ENCODE measurements at places on chromosomes 13 and 19.

DNA sequence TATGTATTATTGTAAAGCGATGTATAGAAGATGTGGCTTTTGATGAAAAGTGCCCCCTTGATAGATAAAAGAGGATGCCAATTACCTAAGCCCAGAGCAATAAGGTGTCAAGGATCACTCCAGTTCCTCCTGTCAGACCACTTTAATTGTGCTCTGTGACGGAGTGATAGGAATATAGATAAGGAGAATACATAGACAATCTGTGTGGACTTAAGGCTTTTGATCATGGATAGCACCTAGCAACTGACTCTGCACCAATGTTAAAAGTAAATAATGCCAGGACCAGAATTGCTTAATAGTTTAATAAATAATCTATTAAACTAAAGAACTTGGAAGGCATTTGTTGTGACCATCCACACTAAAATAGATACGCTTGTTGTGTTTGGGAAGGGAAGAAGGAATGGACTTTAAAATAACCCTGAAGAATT is 390.7 kb upstream of the ARGLU1 start:
- no peak for DNase-seq

- DNase-seq: no peak
These were observed 3.0 kb upstream of the WDFY2 start for GRCh38 chr13:51581148-51581820.

DNA sequence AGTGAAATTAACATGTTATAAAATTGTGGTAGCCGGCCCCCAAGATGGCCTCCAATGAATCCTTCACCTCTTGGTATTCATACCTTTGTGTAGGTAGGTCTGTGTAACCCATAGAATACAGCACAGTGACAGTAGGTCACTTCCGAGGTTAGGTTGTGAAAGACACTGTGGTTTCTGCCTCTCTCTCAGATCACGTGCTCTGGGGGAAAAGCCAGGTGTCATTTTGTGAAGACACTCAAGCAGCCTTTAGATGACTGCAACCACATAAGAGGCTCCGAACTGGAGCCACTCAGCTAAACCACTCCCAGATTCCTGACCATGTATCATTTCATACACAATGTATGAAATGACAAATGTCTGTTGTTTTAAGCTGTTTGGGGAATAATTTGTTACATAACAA is 9.8 kb upstream of the USPL1 start:
- DNase-seq: no peak

- DNase-seq: no peak
These were observed 347.2 kb upstream of the ARGLU1 start for GRCh38 chr13:106915146-106915545.

GRCh38 chr13:52454459-52454819 is 839 bp upstream of the CKAP2 start:
- no peak for DNase-seq

DNA sequence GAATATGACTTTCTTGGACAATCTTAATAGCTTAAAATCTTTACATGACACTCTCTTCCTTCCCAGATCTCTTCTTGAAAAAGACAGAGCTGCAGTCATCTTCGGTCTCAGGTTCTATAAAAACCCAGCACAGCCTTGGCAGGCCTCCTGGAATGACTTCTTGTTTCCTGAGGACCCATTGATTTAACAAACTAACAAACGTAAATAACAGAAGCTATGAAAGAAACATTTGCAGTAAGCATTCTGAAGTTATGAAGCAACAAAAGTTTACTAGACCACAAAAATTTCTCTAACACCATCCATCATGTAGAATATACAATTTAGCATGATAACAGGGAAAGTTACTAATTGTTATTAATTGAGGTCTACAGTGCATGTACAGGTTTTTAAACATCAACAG is 62.8 kb upstream of the STARD13 start:
- no peak for DNase-seq

GRCh38 chr13:111659219-111659775 is 338.9 kb downstream of the TEX29 start:
- no peak for DNase-seq

GRCh38 chr19:1818549-1819195 is 6.6 kb upstream of the ATP8B3 start:
- DNase-seq: no peak

DNA sequence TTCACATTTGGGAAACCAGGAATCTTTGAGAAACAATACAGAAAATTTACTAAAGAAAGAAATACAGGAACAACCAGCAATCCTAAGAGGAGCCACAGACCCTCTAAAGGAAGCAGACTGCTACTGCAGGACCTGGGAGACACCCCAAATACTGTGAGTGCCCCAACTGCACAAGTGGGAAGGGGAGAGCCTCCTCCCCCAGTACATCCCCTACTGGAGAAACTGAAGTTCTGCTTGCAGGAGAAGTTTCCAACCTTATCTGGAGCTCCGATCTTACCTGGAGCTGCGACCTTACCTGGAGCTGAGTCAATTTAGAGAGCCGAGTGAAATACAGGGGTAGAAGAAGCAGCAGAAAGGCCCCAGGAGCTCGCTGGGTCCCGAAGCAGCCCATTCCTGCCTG is 236.4 kb upstream of the SPRY2 start:
- DNase-seq: no peak

- no peak for DNase-seq
These were observed 16.3 kb upstream of the DNMT1 start for GRCh38 chr19:10211061-10211460.

- DNase-seq: no peak
These were observed 248.0 kb downstream of the RFC3 start for GRCh38 chr13:34065928-34066327.

DNA sequence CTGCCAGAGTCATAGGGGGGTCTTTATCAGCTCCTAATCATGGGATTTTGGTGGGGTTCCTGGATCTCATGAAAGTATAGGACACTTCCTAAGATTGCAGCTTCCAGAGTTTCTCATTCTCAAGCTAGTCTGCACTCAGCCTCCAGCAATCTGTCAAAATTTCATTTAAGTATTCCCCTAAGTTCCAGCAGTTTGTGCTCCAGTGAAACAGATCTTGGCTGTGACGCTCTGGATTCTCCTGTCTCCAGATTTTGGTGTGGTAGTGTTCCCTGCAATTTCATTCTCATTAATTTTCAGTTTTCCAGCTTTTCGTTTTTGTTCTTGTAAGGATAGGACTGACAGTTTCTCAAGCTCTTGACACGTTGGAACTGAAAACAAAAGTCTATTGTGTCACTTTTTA is 908.9 kb upstream of the MIR17HG start:
- no peak for DNase-seq

- DNase-seq: no peak
These were observed 107.0 kb downstream of the KL start for GRCh38 chr13:33123066-33123859.
